Activated CD8-positive, alpha-beta memory T cell treated with anti-CD3 and anti-CD28 coated beads, Interleukin-2, amount 50 U/mL, for 4 hours (primary cell): ENCODE measurements at places on chromosomes 5 and 9.

DNA sequence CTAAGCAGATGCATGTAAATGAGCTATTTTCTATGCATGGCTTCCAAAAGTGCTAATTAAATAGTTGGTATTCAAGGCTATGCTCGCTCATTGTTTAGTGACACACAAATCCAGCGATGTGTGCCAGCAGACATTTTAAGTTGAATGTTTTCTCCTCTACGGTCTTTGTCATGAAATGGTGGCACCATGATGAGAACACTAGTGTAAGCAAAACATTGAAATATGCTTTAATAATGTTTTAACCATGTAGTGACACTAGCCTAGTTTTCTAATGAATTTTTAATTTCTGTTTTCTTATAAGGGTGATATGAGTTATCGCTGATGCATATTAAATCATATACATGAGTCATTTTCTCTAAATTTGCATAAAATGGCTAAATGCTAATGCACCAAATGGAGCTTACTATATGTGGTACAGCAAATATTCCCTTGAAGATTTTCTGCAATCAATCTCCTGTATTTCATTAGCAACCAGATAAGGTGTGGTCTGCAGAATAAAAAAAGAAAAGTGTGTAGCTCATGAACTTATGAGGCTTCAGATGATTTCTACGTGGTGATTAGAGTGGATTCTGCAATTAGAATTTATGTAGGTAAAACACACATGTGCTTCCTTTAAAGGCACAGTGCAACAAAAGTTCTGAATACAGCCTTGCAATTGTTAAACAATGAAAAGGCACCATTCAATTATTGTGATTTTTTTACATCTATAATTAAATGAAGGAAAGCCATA is 226.6 kb downstream of the MEF2C start:
- no peak for DNase-seq

- no peak for DNase-seq
These were observed 102.7 kb downstream of the EFNA5 start for GRCh38 chr5:107567901-107568671.

- DNase-seq, result no peak
These were observed 49.5 kb downstream of the RXRA start for GRCh38 chr9:134375430-134376385.

DNA sequence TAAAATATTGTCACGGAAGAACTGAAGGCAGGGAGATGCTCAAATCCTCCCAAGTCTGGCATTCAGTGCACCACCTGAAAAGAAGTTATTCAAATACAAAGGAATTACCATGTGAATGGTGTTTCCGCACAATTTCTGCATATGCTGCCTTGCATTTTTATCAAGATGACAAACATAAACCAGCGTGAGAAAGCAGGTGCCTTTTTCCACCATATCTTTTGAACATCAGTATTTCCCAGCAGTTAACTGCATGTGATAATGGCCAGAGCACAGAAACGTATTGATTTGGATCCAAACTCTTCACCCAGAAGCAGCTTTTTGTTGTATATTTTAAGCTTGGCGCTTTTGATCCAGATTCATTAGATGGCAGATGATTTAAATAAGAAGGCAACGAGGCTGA is 808.0 kb downstream of the TLE1 start:
- DNase-seq, result no peak

GRCh38 chr9:135447126-135447525 is 32.5 kb upstream of the PPP1R26 start:
- no peak for DNase-seq

DNA sequence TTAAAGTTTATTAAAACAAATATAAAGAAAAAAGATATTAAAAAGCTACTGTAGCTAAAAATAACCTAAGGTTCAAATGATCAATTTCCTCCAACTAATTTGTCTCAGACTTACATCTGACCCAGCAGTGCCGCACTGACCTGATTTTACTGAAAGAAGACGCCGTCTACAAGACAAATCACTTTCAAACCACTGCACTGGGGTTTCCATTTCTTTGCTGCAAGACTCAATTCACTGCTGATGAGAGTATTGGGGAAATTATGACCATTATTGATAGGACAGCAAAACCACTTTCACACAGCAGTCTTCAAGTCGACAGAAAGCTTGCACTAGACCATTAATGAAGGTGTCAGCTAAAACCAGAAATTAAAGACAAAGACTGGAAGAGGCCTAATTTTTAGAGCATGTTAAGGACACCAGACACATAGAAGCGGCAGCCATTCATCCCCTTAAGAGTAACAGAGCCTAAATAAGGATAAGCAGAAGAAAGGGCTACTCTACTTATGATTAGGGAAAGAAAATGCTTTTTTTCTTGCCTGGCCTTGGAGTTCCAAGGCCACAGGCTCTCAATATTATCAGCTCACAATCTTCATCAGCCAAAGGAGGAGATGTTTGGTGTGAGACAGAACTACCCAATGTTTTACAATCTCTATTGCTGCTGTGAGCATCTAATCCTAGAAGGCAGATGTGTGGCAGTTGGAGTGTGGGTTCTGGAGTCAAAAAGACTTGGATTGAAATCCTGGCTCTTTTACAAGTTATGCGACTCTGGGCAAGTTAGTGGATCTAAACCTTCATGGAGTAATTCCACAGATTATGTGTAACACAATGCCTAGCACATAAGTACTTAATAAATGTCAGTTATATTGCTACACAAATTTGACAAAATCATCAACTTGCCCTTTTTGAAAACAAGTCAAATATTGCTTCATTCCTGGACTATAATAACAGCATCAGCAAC is 190.7 kb downstream of the MAPKAP1 start:
- no peak for DNase-seq

DNA sequence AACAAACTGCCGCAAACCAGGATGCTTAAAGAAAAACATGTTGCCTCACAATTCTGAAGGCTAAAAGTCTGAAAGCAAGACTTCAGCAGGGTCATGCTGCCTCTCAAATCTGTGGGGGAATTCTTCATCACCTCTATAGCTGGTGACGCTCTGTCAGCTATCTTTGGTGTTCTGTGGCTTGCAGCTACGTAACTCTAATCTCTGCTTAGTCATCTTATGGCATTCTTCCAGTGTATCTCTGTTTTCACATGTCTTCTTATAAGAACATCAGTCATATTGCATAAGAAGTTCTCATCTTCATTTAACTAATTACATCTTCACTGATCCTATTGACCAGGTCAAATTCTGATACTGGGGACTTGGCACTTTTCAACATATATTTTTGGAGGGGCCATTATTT is 243.0 kb downstream of the CDH10 start:
- no peak for DNase-seq

- no peak for DNase-seq
These were observed 25.6 kb downstream of the PPWD1 start for GRCh38 chr5:65588694-65589093.

- DNase-seq, result no peak
These were observed 402.1 kb upstream of the BRINP1 start for GRCh38 chr9:119771341-119771740.

DNA sequence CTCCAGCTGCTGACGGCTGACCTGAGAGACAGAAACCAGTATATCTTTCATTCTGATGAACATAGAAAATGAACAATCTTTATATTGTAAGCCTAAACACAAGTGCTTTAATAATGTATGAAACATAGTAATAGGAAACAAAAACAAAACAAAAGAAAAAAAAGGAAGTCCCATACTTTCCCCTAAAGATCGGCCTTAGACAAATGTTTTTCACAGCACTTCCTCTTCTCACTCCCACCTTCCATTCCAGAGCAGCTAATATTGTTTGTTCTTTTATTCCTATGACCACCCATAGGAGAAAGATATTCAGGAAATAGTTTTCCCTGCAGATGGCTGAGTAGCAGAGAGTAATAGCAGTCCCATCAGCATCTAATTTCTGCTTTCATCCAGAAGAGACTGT is 194.4 kb upstream of the SLC27A6 start:
- no peak for DNase-seq

- no peak for DNase-seq
These were observed 106.5 kb downstream of the GNA14 start for GRCh38 chr9:77541600-77541999.

DNA sequence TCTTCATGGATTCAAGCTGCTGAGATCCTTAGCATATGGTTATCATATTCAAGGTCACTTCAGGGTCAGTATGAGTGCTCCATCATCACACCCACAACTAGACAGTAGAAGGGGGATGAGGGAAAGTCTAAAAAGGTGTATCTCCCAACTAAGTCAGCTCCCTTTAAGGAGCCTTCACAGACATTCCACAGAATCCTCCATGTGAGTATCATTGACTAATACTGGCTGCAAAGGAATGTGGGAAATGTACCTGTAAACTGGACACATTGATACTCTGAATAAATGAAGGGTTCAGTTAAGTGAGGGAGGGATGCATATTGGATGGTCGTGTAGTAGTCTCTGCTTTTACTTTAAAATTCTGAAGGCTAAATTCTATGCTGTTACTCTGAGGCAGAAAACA is 330.7 kb downstream of the LRRC70 start:
- no peak for DNase-seq

DNA sequence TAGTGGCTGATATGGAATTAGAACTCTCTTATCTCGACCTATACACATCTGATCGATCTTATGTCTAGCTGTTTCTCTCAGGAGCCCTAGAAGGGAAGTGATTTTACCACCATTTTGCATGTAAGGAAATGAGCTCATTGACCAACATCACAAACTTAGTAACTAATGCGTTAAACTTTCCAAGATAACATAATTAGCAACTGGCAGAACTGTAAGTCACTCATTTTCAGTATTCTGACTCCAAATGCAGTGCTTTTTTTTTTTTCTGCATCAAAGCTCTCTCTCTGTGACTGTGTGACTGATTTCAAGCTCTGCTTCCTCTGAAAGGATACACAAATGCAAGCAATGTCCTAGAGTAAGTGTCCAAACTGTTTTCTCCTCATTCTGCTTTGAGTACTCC is 68.1 kb upstream of the FBXL7 start:
- DNase-seq, result no peak

DNA sequence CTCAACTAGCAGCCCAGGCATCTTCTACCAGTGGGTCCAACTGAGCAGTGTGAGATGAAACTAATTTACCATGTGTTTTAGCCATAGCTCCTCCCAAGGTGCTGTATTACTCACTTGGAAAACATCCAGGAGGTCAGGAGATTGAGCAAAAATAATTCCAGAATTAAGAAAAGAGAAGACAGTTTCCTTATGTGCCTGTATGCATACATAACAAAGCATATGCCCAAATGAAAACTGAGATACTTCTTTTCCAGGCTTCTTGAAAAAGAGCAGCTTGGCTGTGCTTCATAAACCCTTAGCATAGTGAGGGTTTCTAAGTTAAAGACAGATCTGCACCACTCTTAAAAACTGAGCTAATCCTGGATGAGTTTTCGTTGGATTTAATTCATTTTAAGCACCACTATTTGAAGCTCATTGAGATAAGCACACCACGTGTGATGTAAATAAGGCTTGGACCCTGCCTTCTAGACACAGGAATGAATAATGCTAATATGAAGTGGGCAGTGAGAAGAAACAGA is 119.4 kb downstream of the ADAMTS12 start:
- no peak for DNase-seq

DNA sequence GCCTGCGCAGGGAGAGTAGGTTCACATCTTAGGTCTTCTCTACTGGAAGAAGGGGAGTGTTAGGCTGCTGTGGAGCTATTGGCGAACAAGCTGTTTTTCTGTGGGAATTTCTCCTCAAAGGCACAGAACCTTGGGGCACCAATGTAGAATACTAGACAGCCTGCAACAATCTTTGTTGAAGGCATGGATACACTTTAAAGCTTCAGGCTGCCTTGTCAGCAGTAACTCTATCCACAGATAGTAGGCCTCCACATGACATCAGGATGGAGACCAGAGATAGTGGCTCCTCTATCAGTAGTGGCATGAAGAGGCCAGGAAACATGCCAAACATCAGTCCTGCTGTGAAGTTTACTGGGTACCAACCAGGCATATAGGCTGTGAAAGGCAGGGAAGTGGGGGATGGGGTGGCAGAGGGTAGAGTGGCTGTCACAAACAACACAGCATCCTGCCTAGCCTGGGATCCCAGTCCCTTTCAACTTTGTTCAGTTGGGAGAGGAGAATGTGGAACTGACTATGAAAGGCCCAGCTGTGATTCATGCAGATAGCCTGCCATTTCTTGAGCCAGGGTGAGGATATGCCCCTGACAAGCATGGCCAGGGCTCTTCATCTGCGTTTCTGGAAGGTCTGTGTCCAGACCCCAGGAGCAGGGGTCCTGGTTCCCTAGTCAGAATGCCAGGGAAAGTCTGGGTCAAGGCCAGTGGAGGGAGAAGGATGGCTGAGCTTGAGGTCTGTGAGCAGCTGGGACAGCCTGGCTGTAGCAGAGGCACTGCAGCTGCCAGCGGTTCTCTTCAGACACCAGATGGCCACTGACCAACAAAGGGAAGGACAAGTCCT is 1.0 kb upstream of the HK3 start:
- DNase-seq, result no peak

DNA sequence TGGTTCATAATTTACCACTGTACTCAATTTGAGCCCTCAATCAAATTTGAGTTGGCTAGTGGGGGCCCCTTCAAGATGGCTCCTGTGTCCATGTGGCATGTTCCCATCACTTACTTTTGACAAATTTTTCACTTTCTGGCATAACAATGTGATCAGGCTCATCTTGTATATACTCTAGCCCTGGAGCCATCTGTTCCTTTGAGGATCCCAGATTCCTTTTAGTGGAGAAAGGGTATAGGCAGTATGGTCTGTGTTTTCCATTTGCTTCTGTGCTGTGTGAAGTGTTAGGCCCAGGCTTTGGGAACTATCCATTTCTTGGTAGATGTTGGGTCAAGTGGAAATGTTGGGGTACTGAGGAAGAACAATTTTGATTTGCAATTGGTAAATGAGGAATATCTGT is 45.7 kb downstream of the SH3GL2 start:
- no peak for DNase-seq

- DNase-seq, result no peak
These were observed 10.9 kb downstream of the GNE start for GRCh38 chr9:36247356-36247755.

GRCh38 chr5:32304622-32305021 is 8.1 kb downstream of the MTMR12 start:
- no peak for DNase-seq

DNA sequence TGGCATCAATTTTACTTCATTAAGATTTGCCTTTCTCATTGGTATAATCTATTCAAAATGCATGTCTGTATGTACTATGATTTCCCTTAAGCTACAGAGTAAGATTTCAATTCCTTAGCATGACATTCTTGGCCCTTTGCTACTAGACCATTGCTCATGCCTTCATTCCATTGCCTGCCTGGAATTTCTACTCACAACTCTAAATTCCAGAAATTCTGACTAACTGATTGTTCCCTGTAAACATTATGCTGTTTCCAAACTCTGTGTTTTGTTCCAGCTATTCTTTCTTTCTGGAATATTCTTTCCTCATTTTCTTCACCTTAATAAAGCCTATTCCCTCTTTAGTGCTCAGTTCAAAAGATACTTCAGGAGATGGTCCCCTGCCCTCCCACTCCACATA is 568.8 kb upstream of the SEMA6A start:
- no peak for DNase-seq

GRCh38 chr5:65986050-65986451 is 59.7 kb downstream of the ERBIN start:
- DNase-seq, result no peak
